Left hindlimb (tissue), 1 donor: ENCODE measurements at places on chromosomes 7 and 10.

DNA sequence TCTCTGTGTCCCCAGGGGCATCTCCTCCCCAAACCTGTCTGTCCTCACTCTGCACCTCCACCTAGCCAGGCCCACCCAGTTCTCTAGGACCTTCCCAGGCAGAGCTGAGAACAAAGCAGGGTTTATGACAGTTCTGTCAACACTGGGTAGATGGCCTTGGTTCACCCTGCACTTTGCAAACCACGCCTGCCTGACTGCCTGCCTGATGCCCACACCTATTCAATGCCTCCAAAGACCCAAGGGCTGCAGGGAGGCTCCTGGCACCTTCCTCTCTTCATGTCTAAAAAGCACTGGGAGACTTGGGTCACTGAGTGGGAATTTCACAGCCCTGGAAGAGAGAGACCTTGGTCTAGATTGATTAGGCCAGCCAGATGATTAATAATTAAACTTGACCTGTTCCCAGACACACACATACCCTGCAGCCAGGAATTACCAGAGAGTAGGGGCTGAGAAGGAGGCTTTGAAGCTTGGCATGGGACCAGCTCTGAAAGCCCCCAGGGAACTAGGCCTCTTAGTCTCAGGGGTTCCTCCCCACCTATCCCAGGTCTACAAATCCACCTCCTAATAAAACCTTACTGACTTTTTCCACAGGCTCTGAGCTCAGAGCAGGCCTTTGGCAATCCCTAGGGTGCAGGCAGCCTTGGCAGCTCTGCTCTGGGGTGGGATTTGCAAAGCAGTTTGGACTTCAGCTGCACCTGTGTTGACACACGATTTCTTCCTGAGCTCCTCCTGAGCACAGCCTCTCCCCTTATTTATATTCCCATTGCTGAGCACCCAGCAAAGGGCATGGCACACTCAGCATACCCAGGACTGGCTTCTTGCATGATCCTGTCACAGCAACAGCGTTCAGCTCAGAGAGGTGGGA, 25.7 kb upstream of the PDCD4 start:
- no peak for DNase-seq

GRCh38 chr7:78716876-78717275, 736.6 kb downstream of the MAGI2 start:
- DNase-seq, result no peak

DNA sequence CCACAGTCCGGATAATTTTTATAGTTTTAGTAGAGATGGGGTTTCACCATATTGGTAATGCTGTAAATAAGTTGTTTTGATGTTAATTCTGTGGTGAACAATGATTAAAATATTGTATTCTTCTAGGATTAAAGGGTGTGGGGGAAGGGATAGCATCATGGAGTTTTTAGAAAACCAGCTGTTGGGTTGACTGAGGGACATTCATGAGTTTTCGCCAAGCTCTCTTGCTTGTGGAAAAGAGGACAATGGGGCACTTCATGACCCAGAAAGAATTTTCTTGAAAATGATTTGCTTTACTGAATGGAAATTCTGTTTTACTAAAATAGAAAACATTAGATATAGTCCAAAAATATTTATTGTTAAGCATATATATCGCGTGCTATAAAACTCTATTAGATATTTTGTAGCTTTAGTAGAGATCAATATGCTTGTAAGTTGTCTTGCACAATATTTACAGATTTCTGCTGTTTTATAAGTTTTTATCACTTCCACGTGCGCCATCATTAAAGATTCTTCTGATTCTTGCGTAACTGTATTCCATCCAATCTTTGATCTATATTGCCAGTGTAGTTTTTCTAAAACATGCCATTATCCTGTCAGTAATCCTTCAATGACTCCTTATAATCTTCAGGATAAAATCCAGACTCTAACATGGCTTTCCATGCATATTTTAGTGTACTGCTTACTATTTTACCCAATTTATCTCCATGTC, 41.8 kb downstream of the LCOR start:
- DNase-seq, result no peak

DNA sequence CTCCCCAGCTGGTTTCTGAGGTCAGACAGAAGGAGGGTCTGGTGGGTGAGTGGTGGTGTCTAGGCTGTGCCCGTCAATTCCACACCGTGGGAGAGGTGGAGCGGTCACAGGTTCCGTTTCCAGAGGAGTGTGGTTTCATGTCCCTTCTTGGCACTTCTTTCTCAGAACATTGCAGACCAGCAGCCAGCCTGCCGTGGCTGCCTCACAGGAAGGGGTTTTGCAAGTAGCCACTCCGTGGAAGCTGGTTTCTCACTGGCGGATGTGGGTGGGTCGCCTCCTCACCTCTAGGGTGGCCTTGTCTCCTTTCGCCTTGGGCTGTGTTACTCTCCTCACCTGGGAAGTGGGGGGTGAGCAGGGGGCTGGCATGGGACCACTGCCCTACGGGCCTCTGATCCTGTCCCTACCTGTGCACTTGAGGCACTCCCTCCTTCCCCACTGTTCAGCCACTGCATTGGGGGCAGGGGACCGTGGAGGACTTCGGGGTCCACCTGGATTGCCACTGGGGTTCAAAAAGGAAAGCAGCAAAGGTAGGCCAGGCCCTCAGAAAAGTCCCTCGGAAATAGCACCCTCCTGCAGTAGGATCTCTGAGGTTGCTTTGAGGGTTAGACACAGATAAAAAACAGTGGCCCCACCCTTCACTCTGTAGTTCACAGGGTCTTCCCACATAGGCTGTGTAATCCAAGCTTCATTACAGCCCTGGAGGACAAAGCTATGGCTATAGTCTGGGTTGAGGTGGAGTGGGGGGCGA, 33.9 kb downstream of the TSPAN14 start:
- no peak for DNase-seq

- DNase-seq, result no peak
Measured at GRCh38 chr7:129252128-129252527, 27.3 kb downstream of the AHCYL2 start.

- no peak for DNase-seq
Measured at GRCh38 chr10:85458324-85458723, 908.3 kb downstream of the GRID1 start.

GRCh38 chr7:66626331-66626934, 2.2 kb upstream of the KCTD7 start:
- no peak for DNase-seq

DNA sequence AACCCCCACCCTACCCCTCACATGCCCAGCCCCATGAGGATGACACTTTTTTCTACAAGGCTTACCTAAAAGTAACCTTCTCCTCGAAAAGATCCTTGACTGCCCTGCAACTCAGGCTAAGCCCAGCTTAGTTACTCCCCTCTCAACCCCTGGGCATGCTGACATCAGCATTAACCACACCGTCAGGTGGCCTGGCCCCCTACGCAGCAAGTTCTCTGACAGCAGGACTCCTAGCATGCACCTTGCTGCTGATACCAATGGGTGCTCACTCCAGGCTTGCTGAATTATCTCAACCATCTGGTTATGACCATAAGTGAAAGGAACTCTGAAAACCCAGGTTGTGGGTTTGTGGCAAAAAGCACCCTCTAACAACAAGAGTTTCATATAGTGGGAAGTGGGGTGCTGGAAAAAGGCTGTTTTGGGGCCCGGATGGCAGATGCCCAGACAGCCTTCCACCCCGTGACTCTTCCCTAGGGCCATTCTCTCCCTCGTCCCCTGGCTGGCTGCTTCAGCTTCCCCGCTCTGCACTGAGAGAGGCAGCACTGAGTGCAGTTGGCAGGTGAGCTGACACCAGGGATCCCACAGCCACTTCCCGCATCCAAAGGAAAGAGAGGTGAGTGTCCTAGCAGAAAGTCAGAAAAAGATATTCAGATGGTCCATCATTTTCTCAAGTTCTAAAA, 518.9 kb downstream of the KCNMA1 start:
- DNase-seq, result no peak

- no peak for DNase-seq
Measured at GRCh38 chr10:17220652-17221100, 7.4 kb upstream of the VIM start.

GRCh38 chr7:142133731-142134148, 22.2 kb downstream of the MGAM2 start:
- DNase-seq, result no peak

DNA sequence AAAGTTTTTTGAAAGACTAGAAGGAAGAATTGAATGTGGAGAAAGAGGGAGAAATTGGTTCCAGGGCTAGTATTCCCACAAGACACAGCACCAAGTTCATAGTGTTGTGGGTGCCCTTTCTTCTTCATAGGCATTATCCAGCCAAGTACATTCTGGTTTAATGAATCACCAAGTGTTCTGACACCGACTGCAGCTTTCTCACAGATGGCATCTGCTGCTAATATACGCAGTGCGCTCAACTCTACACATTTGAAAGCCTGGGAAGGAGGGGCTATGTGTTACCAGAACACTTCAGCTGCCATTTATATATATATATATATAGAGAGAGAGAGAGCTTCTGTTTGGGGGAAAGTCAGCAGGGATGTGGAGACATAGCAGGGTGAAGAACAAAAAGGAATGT, 1168.4 kb downstream of the GATA3 start:
- no peak for DNase-seq

DNA sequence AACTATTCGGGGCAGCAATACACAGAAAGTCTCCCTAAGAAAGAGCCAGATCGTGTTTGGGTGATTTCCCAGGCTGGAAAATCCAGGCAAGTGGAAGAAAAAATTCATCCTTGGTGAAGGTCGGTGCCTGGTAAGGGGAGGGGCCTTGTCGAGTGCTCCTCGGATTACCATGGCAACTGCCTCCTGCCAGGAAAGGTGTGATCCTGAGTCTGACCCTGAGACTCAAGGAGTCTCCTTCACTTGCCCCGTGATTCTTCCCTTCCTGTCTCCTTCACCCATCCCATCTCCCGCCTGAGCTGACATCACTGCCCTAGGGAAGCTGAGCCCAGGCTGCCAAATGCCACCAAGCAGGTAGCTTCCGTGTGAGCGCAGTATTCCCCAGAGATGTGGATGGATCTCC, 112.2 kb downstream of the MYL10 start:
- DNase-seq, result no peak
